ENCODE measurements at places on chromosomes 11 and 22.

GRCh38 chr11:95324826-95325225 lies 93.8 kb upstream of the SESN3 start:
- DNase-seq, result no peak

- peak; percentile 51 for DNase-seq
Measured at GRCh38 chr11:12754582-12755234, 80.5 kb downstream of the TEAD1 start.

- no peak for DNase-seq
Measured at GRCh38 chr22:36237462-36238372, 1.6 kb downstream of the APOL2 start.

DNA sequence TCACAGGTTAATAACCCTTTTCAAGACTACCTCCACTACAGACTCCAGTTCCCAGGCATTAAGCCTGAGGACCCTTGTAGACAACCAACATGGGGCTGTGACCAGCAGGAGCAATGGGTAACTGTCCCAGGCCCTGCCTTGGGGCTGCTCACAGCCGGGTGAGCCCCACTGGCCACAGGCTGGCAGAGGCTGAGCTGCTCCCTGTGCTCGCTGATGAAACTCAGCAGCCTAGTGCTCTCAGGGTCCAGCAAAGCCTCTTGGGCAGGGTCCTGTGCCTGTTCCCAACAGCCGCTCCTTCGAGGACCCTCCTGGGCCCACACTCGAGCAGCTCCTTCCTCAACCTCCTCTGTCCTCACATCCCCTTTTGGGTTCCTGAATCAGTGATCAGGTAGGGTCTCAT lies 99.8 kb downstream of the VPREB1 start:
- DNase-seq, result no peak

DNA sequence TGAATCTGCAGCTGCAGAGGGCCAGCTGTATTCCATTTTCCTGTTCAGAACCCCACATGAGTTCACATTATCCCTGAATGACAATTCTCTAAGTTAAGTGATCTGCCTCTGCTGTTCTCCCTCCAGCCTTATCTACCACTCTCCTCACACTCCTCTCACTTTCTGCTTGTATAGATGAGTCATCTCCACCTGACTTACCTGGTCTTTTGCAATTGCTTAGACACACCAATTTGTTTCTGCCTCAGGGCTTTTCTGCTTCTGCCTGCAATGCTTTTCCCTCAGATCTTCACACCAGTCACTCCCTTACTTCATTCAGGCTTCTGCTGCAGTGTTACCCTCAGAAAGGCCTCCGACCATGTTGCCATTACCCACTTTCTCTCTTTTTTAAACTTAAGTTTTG lies 118.1 kb downstream of the ATM start:
- peak; percentile 34 for DNase-seq

DNA sequence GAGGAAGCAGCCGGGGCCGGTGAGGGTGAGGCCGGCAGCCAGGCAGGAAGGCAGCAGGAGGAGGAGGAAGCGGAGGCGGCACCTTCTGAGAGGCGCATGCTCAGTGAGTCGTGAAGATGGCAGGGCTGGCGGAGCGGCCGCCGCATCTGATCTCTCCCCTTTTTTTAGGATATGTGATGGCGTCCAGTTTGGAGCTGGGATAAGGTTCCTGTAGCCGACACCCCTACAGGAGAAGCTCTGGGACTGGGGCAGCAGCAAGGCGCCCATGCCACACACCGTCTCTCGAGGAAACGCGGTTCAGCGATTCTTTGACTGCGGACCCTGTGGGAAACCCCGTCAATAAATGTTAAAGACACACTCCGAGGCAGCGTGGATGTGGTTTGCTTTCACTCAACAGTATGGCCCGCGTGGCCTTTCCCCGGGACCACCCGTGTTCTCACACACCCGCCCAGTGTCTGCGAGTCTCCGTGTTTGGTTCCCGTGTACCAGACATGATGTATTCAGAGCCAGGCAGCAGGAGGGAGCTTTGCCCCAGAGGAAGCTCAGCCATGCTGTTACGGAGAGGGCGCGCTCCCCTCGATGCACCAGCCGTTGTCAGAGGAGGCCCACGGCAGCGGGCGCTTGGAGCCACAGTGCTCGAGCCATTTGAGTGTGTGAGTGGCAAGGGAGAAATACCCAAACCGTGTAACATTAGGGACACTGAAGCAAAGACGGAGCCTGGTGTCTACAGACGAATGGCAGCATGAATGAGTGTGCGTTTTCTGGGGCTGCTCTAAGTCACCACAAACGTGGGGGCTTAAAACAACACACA lies 27.7 kb upstream of the PARVB start:
- no peak for DNase-seq

- no peak for DNase-seq
Measured at GRCh38 chr22:40606306-40606705, 30.2 kb downstream of the MRTFA start.

GRCh38 chr11:132349811-132350733 lies 979.7 kb downstream of the NTM start:
- DNase-seq, result no peak

- no peak for DNase-seq
Measured at GRCh38 chr22:29150701-29151100, 55.0 kb upstream of the EMID1 start.

DNA sequence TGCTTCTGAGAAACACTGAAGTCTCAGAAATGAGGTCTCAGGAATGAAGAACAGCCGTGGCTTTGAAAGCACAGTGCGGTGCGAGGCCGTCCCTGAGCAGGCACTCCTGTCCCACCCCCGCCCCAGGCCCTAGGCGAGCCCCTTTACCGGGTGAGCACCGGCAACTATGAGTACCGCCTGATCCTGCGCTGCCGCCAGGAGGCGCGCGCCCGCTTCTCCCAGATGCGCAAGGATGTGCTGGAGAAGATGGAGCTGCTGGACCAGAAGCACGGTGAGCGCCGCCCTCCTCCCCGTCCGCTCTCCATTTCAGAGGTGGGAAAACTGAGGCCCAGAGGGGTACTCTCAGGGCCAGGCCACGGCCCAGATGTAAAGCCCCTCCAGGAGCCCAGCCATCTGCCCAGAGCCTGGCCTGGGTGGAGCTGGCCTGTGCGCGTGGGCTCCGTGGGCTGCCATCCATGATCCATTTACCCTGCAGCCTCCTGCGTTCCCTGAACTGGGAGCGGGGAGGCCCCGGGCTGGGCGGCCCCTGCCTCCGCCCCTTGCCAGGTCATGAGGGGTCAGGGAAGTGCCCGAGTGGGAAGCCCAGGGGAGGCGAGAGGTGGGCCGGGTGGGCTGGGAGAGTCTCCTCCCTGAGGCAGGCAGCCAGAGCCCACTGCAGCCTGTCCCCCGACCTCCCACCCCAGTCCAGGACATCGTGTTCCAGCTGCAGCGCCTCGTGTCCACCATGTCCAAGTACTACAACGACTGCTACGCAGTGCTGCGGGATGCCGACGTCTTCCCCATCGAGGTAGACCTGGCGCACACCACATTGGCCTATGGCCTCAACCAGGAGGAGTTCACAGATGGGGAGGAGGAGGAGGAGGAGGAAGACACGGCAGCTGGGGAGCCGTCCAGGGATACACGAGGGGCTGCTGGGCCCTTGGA lies 9.5 kb downstream of the SLC16A8 start:
- DNase-seq, result no peak

DNA sequence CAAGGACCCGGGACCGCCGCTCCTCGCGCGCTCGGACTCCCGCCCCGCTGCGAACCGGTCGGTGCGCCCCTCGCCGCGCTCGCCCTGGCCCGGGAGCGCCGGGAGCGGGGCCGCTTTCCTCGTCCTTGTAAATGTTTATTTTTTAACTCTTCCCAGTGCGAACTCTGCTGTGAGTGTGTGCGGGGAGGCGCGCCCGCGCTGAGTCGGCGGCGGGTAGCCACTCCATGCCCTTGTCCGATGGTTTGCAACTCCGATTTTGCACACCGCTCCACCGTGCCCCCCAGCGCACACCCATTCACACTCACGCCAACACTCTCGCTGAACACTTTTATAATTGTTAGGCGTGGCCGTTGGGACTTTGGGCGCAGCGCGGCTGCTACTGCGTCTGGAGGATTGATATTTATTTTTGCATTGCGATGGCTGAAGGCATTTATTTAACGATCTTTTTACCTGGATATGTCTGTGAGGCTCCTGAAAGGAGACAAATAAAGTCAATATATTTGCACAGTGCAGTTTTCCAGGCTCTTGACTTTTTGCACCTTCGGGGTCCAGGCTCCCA lies 1.0 kb downstream of the C11orf96 start:
- DNase-seq, result no peak

DNA sequence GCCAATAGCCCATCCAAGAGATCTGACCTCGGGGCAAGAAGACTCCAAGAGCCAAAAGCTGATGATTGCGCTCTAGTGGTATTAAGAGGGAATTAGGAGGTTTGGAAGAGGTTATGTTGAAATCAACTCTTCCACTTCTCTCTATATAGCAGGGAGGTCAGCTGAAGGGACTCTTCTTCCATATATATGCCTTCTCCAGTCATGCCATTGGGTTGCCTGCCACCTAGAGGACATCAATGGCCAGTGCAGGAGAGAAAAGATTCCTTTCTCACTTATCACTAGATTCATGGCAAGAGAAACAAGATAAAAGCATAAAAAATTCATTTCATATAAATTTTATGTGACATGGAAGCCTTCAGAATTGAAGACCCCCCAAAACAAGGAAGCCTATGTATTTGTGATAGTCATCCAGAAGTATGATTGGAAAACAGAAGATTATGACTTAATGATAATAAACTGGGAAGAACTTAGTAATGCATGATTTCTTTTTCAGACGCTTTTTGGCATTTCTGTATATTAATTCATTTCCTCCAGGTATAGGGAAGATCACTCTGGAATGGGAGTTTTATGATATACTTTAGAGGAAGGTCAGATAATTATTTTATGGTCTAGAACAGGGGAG lies 435.1 kb upstream of the DDI1 start:
- peak; percentile 80 for DNase-seq

- DNase-seq, result no peak
Measured at GRCh38 chr11:104410336-104410735, 246.4 kb upstream of the PDGFD start.

DNA sequence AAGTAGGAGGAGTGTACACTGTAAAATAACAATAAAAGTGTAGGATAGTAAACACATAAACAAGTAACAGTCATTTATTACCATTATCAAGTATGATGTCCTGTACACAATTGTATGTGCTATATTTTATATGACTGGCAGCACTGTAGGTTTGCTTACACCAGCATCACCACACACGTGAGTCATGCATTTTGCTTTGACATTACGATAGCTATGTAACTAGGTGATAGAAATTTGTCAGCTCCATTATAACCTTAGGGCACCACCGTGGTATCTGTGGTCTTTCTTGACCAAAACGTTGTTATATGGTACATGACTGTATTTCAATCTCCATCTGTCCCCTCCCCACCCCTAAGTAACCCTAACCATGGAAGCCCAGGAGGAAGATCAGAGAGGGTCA lies 1.1 kb downstream of the DNAL4 start:
- DNase-seq, result no peak

DNA sequence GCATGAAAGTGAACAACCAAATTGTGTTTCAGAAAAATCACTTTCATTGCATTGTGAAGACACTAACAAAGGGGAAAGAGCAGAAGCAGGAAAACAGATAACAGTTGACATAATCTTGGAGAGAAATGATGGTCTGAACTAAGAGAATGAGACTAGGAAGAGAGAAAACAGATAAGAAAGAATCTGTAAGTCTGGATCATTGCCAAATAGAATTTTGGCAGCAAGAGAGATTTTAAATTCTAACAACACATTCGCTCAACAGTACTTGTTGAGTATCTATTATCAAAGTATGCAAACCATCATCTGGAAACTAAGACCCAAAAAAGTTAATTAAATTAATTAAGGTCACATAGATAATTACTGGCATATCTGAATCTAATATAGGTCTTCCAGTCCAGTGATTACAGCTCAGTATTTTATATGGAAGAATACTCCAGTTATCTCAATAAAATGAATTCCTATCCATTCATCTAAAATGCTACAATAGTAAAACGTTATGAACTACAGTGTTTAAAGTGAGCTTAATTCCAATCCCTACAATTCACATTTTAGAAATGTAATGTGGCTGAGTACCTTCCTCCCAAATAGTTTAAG lies 166.7 kb upstream of the FAT3 start:
- DNase-seq, result no peak

- DNase-seq, result no peak
Measured at GRCh38 chr22:34986523-34986922, 79.4 kb upstream of the ISX start.

DNA sequence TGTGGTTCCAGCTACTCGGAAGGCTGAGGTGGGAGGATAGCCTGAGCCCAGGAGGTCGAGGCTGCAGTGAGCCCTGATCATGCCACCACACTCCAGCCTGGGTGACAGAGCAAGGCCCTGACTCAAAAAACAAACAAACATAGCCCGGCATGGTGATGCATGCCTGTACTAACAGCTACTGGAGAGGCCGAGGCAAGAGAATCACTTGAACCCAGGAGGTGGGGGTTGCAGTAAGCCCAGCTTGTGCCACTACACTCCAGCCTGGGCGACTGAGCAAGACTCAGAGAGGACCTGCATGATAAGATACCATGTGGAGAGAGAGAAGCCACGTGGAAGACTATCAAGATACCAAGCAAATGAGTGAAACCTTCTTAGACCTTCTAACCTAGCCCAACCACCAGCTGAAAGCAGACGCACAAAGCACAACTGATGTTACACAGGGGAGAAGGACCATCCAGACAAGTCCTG lies 36.1 kb downstream of the AMBRA1 start:
- no peak for DNase-seq

GRCh38 chr11:9142732-9143131 lies 51.3 kb upstream of the SCUBE2 start:
- no peak for DNase-seq

DNA sequence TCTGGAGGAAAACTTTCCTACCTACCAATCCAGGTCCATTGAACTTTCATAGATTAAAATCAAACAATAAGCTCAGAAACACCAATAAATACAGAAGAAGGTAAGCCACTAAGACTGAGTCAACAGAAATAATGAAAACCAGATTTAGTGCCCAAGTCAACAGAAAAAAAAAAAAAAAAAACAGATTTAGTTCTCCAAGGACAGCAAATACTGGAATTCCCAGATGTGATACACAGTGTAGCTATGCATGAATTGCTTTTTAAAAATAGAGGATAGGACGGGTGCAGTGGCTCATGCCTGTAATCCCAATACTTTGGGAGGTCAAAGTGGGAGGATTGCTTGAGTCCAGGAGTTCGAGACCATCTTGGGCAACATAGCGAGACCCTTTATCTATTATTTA lies 15.7 kb downstream of the DMC1 start:
- no peak for DNase-seq

Measured in NCI-H1417 (cell line).